ENCODE measurements at places on chromosomes 1 and 21.

GRCh38 chr1:91864017-91864700 lies 21.8 kb downstream of the TGFBR3 start:
- no peak for DNase-seq

DNA sequence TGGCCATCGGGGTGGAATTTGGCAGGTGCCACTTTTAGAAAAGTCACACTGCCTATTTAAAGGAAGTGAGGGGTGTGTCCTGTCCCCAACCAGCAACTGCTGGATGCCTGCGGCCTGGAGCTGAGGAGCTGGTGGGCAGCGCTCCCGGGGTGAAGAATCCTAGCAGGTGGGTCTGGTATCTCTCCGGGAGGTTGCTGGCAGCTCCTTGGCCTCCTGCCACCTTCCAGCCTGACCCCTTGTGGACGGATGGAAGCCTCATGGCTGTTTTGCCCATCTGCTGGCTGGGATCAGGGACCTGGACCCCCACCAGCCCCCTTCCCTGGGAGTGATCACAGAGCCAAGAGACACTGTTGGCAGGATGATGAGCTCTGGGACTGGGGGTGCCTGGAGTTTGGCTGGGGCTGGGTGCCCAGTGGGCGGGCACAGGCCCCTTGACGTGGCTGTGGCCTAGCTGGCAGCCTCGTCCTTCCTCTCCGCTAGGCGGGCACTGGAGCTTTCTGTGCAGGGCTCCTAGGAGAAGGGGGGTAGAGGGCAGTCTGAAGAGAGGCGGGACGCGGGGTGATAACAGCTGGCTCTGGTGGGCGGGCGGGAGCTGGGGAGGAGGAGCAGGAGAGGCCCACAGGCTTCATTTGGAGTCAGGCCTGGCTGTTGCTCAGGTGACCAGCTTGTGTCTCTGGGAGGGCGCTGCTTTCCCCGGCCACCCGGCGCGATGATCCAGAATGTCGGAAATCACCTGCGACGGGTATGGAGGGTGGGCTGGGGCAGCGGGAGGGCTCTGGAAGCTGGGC lies at the start of gene ACOT11:
TSS of gene ACOT11 (plus strand) at position 628 of the 788 bp plus-strand sequence. CDS start at position 710, 82 bp downstream.
- no peak for DNase-seq

DNA sequence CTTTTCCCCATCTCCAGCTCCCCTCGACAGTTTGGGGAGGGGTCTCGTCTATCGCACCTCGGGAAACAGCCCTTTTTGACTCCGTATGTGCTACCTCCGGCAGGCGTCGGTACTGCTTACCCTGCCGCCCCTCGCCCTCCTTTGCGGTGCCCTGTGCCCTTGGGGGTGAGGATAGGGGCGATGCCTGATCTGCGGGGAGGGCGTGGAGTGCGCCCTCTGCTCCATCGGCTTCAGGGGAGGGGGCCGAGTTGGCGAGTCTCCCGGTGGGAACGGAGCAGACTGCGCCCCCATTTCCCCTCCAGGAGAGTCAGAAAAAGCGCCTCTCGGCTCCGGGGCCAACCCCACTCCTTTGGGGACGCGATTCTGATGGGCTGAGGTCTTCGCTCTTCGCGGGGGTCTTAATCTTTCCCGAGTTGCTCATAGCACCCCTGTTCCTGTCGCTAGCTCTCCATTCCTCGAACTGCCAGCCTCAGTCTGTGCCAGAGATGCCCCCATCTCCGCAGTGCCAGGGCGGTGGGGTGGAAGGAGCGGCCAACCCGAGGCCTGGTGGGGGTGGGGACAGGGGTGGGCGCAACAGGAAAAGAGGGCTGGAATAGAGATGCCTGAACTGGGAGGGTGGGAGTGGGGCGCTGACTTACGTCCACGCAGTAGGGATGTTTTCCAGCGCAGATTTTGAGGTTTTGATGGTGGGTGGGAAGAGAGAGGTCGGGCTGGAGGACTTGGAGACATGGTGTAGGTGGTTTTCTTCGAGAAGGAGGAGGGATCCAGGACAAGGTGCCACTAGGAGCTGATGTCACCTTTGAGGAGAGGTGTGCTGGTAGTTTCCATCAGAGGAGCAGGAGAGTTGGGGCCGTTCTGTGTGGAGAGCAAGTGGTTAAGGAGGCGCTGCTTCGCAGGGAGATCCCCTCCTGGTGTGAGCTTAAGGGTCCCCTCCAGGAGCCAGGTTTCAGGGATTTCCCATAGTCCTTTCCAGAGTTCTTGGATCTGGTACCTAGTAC lies 674 bp downstream of the PPFIA4 start:
- no peak for DNase-seq

DNA sequence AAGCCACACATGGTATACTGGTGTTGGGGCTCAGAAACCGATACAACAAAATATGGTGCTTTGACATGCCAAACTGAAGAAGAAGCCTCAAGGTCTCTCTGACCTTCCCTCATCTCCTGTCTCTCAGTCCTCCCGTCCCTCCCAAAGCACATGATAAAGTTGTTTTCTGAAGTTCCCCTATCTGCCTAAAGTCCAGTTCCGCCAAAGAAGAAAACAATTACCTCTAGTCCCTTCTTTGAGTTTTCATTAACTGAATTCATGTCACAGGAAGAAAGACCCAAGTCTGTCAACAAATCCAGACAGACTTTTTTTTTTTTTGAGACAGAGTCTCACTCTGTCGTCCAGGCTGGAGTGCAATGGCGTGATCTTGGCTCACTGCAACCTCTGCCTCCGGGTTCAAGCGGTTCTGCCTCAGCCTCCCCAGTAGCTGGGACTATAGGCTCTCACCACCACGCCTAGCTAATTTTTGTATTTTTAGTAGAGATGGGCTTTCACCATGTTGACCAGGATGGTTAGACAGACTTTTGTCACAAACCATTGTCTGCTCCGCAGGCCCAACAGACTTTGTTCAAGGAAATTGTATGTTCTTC lies 32.2 kb upstream of the SLC2A1 start:
- DNase-seq, result no peak

DNA sequence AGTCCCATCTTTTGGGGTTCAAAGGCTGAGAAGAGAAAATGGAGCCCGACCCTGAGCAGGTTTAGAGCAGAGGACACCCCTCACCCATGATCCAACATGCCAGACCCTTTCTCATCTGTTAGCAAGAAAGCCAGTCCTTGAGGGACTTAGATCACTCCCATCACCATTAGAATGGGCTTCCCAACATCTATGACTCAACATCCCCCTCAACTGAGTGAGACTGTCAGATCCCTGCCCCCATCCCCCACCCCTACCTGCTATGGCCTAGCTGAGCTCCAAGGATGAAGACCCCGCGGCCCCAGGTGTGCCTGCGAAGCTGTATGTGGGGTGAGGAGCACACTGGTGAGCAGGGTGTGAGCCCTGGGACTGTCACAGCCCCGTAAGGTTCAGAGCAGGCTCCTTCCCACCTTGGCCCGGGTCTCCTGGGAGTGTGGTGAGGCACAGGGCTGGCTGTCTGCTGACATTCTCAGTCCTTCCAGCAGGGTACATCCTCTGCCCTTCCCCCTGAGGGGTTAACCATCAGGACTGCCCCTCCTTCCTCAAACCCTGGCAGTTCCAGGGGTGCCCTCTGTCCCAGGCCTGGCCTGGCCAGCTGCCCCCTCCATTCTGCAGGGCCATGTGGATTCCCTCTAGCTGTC lies 21.4 kb upstream of the BLACAT1 start:
- no peak for DNase-seq

GRCh38 chr21:37061926-37062592 lies 10.8 kb downstream of the PIGP start:
- DNase-seq, result no peak

GRCh38 chr1:43530483-43531106 lies at the start of gene PTPRF:
Gene PTPRF (plus strand): TSS chr1:43530883. CDS start chr1:43545076, 14,193 bp downstream.
- DNase-seq, result no peak

DNA sequence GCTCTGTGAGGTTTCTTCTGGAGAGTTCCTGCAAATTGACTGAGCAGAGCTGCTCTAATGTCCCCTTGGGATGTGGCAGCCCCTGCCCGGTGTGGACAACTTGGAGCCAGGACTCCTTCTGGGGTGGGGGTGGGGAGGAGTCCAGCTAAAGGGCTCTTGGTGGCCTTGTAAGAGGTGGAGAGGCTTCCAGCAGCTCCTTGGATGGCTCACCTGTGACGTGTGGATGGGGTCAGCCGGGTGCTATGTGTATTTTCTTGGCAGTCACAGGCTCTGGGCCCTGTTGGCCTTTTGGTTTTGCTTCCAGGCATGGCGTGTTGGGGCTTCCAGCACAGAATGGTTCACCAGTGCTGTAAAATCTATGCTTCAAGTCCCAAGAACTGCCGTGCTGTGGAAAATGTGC lies 38.2 kb downstream of the TRAPPC10 start:
- DNase-seq, result no peak

DNA sequence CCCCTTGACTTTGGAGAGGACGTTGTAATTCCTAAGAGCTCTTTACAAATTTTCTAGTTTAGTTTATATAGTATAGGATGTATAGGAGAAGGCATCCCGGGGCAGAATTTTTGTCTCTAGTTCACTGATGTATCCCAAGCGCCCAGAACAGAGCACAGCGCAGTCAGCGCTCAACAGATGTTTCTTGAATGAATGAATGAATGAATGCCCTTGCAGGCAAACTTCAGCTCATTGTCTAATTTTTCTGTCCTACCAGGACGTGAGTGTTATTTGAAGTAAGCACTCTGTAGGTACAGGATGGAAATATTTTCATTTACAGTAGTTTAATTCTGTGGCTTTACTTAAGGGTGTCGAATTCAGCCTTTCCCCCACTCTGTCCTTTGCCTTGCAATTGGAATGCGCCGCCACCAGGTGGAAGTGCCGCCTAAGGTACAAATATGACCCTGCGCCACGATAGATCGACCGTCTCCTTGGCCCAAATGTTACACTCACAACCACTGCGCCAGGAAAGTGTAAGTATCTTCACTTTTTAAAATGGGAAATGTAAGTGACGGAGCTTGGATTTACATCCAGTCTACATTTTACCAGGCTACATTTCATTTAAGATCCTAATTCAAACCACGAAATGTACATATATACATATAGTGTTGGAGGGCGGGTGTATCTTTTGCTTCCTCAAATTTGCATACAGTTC lies 910 bp upstream of the MRPL39 start:
- peak; percentile 79 for DNase-seq

DNA sequence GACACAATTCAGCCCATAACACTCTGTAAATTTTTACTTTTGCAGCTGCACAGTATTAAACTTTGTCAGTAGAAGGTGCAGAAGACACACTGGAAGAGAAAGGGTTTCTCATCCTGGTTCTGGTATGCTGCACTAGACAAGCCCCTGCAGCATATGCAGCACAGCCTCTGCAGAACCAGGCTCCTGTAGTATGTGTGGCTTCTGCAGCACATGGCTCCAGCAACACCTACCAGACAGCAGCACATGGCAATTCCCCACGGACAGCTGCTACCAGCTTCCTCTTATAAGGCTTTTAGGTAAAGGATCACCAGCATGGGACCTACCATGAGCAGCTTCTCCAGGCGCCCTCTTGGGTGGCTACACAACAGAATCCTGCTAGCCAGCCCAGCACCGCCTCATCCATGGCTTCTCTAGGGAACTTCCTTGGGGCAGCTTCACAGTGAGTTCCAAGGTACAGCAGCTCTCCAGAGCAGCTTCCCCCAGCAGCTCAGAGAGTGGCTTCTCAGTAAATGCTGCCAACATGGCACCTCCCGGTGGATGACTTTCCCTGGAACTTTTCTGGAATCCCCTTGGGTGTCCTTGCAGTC lies 534.4 kb upstream of the CXADR start:
- DNase-seq, result no peak

DNA sequence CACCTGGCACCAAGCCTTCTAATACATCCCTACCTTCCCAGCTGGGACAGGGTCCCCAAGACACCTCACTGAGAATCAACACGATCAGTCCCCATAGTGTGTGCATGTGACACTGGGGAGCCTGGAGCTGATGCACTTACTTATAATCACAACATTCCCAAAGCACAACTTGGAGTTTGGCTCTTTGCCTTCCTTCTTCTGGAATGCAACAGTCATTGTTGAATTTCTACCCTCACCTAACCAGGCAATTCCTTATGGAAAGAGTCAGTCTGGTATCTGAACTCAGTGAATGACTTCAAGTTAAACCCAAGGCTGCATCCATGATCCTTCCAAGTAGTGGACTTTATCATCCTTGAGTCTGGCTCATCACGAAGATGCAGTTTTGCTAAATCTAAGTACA lies 86.1 kb downstream of the DSCAM start:
- no peak for DNase-seq

- no peak for DNase-seq
These were observed 72.6 kb downstream of the TTC3 start for GRCh38 chr21:37145635-37146111.

DNA sequence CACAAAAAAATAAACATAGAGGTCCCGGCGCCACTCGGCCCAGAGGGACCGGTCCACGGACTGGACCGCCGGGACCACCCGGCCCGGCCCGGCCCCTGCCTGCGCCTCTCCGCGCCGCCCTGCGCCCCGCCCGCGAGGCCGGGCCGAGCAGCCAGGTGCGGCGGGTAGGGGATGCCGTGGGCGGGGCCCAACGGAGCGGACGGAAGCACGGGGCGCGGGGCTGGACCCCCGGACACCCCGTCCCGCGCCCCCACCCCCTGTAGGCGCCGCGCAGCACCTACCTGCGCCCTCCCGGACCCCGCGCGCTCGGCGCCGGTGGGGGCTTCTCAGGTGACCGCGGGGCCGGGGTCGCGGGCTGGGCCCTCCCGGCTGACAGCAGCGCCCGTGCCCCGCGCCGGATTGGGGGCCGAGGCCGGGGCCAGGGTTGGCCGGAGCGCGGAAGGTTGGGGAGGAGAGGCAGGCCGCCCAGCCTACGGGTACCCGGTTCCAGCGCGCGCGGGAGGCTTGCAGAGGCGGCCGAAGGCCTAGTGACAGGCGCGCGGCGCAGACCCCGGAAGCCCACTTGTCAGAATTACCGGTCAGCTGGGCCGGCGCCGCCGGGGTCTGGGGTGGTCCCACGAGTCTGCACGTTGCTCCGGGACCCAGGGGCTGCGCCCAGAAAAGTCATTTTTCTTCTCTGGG lies 351.9 kb upstream of the CAMK1G start:
- DNase-seq, result no peak

DNA sequence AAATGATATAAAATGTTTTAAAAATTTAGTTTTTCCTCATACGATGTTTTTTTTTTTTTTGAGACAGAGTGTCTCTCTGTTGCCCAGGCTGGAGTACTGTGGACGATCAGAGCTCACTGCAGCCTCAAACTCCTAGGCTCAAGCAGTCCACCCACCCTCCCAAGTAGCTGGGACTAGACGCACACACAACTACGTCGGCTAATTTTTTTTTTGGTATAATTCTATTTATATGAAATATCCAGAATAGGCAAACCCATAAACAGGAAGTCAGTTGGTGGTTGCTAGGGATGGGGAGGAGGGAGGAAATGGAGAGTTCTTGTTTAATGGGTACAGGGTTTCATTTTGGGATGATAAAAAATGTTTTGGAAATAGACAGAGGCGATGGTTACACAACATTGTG lies 56.5 kb downstream of the WARS2 start:
- no peak for DNase-seq

- DNase-seq, result no peak
These were observed 71.4 kb upstream of the GCLM start for GRCh38 chr1:93980320-93981273.

GRCh38 chr1:55632058-55632457 lies 416.9 kb upstream of the USP24 start:
- DNase-seq, result no peak

GRCh38 chr1:228935855-228936727 lies 200.8 kb downstream of the RHOU start:
- no peak for DNase-seq

Measured in stimulated activated effector memory CD8-positive, alpha-beta T cell treated with anti-CD3 and anti-CD28 coated beads, Interleukin-12 subunit alpha, Interleukin-12 subunit beta, amount 100 ng/mL, for 72 hours (primary cell).